Cardiac ventricle fibroblast (primary cell): ENCODE measurements at places on chromosomes 13 and 19. TPM values are rescaled to one million over a fixed set of nuclear protein-coding genes. Genes with fewer than 3 reads are reported as not detected.

Gene TLE6
- 0.25 and 3.8 TPM in 2 replicates for total RNA-seq

Gene CEACAM20
- not detected in 2 replicates for total RNA-seq

Gene WDR88
- not detected in 2 replicates for total RNA-seq

Gene RAX2
- total RNA-seq = not detected in 2 replicates

Gene ICAM4
- total RNA-seq = 0.10 and 0.50 TPM in 2 replicates

Gene ACP4
- total RNA-seq = not detected in 2 replicates

Gene KANK3
- total RNA-seq = 1.00 and 2.2 TPM in 2 replicates

Gene LILRB2
- total RNA-seq = not detected in 2 replicates
